ELF-1 (cell line): ENCODE measurements at places on chromosomes 11 and 22.

GRCh38 chr11:101949680-101950220 is 33.4 kb upstream of the ANGPTL5 start:
- no peak for DNase-seq

GRCh38 chr11:8333811-8334401 is 70.2 kb upstream of the LMO1 start:
- no peak for DNase-seq

- DNase-seq: no peak
These were observed 26.8 kb upstream of the B3GAT1 start for GRCh38 chr11:134438542-134439537.

DNA sequence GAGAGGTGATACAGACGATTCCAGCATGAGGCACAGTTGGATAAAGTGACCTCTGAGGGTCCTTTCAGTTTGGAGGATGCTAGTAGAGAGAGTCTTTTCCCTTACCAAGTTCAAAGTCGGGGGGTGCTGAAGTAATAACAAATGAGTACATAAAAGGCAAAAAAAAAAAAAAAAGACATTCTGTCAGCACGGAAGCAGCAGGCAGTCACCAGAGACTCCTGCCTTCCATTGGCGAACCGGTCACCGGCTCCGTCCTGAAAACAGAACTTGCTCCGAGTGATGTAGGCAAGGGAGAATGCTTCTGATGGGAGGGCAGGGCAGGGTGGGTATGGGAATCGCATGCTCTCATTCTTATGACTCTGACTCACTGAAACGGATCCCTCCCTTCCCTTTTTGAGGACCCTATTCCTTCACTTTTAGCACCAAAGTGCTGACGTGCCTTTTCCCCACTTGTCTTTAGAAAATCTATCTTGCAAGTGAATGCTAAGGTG is 65.9 kb downstream of the PRR5L start:
- DNase-seq: peak; percentile 78

GRCh38 chr11:110728883-110729282 is 16.6 kb upstream of the ARHGAP20 start:
- no peak for DNase-seq

GRCh38 chr22:23187871-23188700 is 7.8 kb downstream of the BCR start:
- DNase-seq: no peak

- DNase-seq: no peak
These were observed 8.0 kb upstream of the HIKESHI start for GRCh38 chr11:86294026-86294425.

DNA sequence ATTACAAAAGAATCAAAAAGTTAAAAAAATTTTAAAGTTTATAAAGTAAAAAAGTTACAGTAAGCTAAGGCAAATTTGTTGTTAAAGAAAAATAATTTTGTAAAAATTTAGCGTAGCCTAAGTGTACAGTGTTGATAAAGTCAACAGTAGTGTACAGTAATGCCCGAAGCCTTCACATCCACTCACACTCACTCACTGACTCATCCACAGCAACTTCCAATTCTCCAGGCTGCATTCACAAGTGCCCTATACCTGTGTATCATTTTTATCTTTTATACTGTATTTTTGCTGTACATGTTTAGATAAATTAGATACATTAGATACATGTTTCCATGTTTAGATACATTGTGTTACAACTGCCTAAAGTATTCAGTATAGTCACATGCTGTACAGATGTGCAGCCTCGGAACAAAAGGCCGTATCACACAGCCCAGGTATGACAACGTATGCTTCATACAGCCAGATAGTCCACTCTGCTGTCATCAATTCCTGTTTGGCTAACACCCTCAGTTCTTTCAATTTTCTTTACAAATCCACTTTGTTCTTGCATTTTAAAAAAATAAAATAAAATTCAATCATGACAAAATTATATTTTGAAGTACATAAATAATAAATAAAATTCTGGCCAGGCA is 80.7 kb downstream of the RBFOX2 start:
- DNase-seq: no peak

GRCh38 chr11:67382276-67383136 is 9.1 kb upstream of the CLCF1 start:
- DNase-seq: peak; percentile 87

DNA sequence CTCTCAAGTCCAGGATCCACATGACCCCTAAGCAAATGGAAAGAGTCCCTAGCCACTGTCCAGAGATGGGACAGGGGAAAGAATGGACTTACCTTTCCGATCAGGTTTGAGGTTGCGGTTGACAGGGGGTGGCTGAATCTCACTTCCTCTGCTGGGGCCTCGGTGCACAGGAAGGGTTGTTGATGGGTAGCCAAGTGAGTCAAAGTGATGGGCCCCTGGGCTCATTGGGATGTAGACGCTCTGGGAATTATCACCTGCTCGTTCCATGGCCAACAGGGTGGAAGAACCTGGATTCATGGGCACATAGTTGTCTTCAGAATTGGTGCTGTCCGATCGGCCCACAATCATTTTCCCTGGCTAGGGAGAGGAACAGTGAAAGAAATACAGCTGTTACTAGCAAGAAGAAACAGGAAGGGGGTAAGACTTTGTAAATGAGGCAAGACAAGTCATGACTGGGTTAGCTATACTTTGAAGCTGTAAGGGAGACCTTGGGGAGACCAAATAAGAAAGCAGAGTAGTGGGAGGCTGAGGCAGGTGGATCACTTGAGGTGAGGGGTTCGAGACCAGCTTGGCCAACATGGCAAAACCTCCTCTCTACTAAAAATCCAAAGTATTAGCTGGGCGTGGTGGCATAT is 34.7 kb downstream of the USP35 start:
- no peak for DNase-seq

DNA sequence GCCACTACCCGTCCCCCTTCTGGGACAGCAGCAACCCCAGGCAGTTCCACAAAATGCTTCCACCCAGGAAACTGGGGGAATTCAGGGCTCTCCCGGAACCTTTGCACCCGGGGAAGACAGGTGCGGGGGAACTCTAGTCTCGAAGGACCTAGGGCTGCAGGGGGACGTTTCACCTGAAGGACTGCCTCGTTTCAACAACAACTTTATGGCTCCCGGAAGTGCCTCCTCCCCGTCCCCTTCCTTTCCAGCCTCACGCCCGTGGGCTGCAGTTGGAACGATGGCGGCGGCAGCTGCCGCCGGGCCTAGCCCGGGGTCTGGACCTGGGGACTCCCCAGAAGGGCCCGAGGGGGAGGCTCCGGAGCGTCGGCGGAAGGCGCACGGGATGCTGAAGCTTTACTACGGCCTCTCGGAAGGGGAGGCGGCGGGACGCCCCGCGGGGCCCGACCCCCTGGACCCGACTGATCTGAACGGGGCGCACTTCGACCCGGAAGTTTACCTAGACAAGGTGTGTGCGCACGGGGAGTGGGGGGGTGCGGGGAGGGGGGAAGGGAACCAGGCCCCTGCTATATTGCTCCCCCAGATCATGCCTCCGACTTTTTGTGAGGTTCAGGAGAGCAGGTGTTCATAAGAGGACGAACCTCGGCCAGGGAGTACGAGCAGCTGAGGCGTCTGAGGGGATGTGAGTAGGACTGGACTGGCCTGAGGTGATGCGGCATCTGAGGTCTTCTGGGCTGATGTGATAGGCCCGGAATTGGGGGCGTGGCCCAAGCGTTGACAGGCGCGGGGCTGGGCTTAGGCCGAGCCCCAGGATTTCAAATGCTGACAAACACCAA is at the start of gene VPS51:
TSS of gene VPS51 (plus strand) at position 241 of the 833 bp plus-strand sequence. CDS start at position 278, 37 bp downstream.
- DNase-seq: peak; percentile 94

- DNase-seq: no peak
These were observed 238.4 kb downstream of the BUD13 start for GRCh38 chr11:116534270-116534975.

DNA sequence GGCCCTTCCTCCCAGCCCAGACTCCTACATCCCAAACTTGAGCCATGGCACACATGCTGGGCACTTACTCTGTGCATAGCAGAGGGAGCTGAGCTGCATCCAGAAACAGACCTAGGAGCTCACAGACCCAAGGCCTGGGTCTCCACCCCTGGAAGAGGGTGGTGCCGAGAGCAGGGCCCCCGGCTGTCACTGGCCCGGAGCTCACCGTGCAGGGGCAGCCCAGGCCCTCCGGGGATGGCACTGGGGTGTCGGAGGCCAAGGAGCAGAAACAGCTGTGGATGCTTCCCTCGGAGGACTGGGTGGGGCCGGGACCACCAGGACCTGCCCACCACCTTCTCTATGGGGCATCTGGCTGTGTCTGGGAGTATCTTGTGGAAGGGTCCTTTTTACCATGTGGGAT is 4.3 kb upstream of the APOBEC3A start:
- no peak for DNase-seq

- peak; percentile 40 for DNase-seq
These were observed 1469.0 kb downstream of the LRRC4C start for GRCh38 chr11:39990421-39990831.

GRCh38 chr11:70517988-70518907 is 119.9 kb downstream of the CTTN start:
- no peak for DNase-seq

GRCh38 chr22:39152511-39153219 is at the start of gene CBX7:
CBX7 (minus strand) TSS chr22:39152680; CDS start chr22:39152444, 236 bp downstream.
- DNase-seq: peak; percentile 62

DNA sequence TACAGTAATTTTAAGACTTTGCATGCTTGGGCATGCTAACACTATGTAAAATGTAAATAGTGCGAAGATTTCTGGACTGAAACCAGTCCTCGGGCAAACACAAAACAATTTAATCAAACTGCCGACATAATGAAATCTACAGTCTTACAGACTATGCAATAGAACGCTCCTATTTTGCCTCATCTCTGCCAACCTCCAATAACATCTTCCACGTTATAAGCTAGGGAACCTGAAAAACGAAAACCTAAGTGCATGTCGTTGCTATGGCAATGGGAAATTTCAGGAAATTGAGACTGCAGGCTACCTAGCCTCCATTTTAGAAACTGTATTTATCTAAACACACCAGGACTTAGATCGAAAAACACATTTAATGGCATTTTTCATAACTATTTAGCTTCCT is 1.1 kb downstream of the CSTF3 start:
- DNase-seq: peak; percentile 15
